ENCODE measurements at places on chromosomes 3 and 15.

- DNase-seq, result no peak
These were observed 114.2 kb downstream of the ASB7 start for GRCh38 chr15:100716456-100717085.

DNA sequence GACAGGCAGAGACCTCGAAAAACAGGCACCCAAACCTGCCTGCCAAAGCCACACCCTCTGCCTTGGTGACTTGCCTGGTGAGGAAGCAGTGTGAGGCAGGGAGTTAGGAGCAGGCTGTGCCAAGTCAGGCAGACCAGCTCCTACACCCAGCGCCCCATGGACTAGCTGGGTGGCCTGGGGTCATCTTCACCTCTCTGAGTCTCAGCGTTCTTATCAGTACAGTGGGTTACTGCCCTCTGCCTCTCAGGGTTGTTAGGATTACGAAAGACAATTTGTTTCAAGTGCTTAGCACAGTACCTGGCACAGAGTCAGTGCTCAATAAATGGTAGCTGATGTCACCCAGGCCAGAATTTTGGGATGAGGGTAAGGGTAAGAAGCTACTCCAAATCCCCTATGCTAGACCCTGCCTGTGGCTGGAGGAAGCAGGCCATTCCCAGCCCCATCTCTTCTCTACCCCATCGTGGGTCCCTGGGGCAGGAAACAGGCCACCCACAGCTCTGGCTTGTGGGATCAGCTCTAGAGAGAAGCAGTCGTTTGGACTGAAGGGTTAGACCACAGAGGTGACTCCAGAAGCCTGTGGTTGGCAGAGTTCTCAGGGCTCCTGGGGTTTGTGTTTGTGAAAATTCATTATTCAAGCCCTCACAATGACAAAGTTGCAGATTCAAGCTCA is 10.1 kb downstream of the SLC51B start:
- DNase-seq, result no peak

DNA sequence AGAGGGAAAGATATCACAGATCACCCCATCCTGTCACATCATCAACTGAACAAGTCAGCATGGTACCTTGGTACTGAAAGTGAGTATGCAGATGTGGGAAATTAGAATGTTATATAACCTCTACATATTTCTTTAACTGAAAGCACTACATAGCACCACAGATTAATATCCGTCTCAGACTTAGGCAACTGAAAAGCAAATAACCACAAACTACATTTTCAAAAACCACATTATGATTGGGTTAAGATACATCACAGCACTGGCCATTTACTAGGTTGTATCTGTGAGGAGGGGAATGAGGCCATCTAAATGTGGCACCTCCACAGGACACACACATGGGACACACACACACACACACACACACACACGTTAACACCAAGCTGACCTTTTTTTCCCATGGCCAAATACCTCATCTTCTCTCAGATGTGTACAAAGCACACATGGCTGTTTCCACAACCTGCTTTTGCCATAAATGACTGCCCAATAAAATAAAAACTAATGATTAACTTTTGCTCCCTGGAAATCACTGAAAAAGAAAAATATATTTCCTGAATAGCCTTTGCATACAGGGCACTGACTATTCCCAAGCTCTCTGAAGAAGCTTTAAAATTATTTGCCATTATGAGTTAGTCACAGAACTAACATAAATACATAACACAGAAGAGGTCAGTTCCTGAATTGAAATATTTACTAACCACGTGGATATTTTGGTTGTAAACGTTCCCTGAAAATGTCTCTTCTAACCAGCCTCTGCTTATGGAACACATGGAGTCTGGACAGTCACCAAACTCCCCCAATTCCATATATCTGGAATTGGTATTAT is 60.1 kb downstream of the SUMF1 start:
- DNase-seq, result peak; percentile 7

DNA sequence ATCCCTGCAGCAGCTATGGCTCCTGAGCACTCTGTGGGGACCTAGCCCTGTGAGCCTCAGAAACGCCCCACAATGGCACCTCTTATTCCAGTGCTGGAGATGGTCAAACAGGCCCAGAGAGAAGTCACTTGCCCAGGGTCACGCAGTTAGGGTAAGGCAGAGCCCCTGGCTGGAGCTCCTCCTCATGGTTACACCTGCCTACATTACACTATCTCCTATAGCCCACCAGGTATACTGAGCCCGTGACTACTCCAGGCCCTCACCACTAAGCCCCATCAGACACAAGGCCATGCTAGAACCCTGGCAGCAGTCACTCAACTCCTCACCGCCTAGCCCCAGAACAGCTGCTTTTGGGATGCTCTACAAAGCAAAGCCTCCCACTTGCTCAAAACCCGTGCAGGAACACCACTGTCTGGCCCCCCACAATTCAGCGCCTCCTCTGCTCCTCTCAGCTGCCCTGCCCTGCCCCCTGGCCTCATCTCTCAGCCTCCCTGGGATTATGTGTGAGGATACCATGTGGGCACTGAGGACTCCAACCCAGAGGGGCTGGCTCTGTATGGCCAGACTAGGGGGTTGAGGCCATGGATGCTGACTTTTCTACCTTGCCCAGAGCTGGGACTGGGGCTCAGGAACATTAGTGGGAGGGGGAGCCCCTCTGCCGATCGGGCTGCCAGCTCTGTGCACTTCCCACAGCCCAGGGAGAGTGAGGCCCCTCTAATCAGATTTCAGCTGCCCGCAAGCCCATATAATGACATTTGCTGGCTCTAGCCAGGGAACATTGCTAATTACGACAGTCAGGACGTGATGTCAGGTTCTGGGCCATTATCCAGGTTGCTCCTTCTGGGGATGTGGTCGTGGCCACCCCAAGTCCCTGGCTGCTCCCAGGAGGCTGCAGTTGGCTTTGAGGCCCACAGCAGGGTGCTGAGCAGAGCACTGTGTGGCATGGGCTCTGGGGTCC is 4.0 kb downstream of the NT5DC2 start:
- DNase-seq, result no peak

- DNase-seq, result no peak
These were observed 25.2 kb downstream of the CCDC14 start for GRCh38 chr3:123935830-123936229.

DNA sequence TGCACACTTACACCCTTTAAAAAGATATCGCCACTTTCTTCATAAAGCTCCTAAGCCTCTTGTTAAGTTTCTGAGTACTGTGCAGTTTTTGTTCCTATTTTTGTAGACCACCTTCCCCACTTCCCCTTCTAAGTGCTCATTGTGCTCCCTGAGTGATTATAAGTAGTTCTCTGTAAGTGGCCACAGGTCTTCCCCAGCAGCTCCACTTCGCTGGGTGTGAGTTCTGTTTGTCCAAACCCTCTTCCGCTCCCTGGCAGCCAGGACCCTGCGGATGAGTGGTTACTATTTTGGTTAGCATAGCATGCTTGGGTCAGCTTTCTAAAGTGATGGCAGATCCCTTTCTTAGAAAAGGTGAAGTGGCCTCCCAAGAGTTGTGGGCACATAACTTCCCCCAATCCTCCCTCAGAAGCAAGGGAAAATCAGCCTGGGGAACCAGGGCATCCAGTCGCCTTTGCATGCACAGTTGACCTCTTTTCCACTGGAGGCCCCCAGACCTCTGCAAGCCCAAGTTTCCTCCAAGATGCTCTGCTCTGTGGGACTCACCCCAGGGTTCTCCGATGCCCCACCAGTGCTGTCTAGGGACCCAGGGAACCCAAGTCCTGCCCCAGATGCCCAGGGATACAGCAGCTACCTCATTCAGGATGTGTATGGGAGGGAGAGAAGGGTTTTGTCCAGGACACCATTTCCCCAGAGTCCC is 69.6 kb downstream of the ATP10A start:
- no peak for DNase-seq

Data from A549 (cell line).